ENCODE measurements at places on chromosomes 3 and 15.

DNA sequence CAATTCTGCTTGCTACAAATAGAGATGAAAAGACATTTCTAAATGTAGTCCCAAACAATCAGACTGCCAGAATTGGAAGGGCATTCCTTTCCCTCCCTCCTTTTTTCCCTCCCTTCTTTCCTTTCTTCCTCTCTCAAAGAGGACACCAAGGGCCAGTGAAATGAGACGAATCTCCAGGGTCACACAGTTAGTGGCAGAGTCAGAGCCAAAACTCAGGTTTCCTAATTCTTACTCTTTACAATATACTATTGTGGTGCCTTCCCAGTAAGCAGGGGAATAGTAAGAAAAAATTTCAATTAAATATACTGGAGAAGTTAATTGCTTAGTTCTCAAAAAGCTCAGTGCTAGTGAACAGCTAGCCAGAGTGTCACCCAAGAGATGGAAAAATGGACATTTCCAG, 33.0 kb upstream of the DCP1A start:
- DNase-seq: no peak

- no peak for DNase-seq
Measured at GRCh38 chr15:68344600-68344999, 67.1 kb downstream of the FEM1B start.

DNA sequence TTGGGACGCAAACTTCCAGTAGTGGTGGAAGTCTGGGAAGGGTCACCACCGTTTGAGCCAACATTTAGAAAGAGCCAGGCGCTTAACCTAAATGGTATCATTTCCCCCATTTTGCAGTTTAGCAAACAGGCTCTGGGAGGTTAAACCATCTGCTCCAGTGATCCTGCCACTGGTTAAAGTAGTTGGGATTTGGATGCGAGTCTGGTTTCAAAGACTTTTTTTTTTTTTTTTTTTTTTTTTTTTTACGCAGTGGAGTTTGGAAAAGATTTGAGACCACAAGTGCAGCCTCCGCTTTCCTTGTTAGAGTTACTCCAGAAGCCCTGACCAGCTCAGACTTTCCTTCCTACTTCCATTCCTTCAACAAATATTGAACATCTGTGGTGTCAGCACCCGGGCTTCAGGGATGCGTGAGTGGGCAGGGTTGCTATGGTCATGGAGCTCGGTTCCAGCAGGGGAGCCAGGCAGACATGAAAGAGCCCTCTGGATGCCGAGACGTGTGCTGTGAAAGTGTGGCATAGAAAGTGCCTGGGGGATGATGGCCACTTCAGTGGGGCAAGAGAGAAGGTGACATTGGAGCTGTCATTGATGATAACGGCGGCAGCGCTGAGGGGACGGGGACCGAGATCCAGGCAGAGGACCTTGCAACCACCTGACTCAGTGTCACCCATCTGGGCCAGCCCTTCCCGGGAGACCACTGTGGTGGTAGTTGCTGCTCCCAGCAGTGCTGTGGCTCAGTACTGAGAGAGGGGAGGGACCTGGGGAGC, 1.1 kb upstream of the RNU6-1 start:
- DNase-seq: no peak

DNA sequence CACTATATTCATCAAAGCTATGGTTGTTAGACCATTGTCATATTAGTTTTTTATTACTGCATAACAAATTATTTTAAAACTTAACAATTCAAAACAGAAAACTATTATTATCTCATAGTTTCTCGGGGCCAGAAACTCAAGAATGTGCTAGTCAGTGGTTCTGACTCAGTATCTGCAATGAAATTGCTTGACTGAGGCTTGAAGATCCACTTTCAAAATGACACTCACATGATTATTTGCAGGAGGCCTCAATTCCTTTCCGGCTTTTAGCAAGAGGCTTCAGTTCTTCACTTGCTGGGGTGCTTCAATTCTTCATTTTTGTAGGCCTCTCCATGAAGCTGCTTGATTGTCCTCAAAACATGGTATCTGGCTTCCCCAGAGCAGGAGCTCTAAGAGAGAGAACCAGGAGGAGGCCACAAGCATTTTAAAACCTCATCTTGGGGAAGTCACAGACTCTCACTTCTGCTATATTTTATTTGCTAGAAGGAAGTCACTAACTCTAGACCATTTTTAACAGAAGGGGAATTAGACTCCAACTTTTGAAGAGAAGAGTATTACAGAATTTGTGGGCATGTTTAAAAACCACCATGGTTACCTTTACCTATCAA, 383.7 kb downstream of the MFSD1 start:
- no peak for DNase-seq

DNA sequence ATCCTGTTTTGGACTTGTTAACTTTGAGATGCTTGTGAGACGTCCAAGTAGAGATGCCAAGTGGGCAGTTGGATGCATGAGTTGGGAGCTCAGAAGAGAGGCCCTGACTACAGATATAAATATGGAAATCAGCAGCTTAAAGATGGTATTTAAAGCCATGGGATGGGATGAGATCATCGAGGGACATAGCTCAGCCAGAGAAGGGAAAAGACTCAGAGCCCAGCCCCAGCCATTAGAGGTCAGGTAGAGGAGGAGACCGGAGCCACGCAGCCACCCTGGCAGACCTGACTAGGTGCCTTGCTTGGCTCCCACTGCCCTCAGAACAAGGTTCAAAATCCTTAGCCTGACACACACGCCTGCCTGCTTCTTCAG, 31.1 kb downstream of the ATP2B2 start:
- DNase-seq: no peak

DNA sequence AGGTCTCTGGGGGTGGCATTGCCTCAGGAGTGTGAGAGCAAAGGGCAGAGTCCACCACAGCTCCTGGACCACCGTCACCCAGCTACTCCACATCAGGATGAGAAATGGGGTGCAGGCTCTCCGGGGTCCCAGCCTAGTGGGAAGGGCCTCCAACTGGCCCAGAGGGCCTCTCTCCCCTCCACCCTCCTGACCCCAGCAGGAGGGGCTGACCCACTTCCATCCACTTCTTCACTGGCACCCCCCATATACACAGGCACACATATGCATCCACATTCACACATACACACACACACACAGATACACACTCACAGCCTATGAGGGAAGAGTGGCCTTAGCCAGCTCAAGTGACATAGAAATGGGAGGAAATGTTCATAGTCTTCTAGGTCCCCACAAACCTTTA, 286.0 kb downstream of the OCA2 start:
- no peak for DNase-seq

DNA sequence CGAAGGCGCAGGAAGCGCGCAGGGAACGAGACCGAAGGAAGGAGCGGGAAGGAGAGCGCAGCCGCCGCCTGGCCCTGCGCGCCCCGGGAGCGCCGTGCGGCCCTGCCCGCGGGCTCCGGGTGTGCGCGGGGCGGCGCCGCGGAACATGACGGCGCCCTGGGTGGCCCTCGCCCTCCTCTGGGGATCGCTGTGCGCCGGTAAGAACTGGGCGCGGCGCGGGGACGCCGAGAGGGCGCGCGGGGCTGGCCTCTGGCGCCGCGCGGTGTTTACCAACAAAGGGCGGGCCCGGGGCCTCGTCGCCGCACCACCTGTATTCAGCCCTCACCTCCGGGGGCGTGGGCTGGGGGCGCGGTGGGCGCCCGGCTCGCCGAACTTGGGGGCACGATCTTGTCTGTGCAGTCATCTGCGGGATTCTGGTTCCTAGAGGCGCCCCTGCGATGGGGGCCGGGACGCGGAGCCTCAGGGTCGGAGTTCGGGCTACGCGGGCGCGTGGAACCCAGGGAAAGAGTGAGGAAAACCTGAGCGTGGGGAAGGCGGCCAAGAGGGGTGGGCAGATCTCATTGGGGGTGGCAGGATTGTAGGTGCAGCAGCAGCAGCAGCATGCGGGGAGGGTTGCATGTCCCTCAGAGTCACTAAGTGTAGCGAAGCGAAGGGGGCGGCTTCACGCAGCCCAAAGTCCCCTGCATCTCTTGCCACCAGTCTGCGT, 641 bp downstream of the ACVR2B start:
- DNase-seq: peak; percentile 15

- no peak for DNase-seq
Measured at GRCh38 chr3:130895690-130896488, 2.0 kb downstream of the ATP2C1 start.

GRCh38 chr15:85578941-85579701, 198.7 kb downstream of the AKAP13 start:
- no peak for DNase-seq

DNA sequence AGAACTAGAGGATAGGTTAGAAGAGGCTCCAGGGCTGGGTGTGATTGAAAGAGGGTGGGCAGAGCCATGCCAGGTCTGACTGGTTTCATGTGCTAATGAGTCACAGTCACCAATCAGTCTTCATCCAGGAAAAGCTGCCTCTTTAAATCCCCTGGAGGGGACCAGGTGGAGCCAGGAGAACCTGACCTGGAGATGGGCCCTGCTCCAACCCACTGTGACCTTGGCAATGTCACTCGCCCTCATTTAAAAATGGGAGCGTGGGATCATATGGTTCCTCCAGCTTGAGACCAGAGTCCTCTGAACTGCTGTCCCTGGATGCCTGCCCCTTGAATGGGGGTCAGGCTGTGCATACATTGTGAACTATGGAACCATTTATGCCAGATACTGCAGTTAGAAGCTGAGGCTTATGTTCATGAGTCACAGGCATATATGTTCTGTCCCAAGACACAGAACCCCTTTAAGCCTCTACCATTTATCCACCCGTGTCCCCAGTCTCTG, 23.0 kb downstream of the HES1 start:
- peak; percentile 95 for DNase-seq

- no peak for DNase-seq
Measured at GRCh38 chr3:17075907-17076306, 191.2 kb downstream of the PLCL2 start.

DNA sequence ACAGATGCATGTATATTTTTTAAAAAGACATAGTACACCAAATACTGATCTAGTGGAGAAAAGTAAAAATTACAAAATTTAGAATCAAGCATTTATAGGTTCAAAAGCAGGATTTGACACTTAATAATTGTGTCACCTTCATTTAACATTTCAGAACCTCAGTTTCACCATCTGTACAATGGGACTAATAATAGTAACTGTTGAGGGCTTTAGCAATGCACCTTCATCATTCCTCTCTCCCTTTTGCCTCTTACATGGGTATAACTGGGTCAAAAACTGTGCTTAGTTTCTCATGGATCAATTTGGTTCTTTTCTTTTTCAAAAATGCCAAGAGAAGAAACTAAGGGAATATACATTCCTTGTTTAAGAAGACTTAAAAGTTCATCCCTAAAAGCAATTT, 5.5 kb upstream of the TMEM212 start:
- DNase-seq: no peak

GRCh38 chr3:24339266-24339825, 155.3 kb downstream of the THRB start:
- no peak for DNase-seq

GRCh38 chr15:74768771-74769342, 13.0 kb upstream of the CSK start:
- no peak for DNase-seq

DNA sequence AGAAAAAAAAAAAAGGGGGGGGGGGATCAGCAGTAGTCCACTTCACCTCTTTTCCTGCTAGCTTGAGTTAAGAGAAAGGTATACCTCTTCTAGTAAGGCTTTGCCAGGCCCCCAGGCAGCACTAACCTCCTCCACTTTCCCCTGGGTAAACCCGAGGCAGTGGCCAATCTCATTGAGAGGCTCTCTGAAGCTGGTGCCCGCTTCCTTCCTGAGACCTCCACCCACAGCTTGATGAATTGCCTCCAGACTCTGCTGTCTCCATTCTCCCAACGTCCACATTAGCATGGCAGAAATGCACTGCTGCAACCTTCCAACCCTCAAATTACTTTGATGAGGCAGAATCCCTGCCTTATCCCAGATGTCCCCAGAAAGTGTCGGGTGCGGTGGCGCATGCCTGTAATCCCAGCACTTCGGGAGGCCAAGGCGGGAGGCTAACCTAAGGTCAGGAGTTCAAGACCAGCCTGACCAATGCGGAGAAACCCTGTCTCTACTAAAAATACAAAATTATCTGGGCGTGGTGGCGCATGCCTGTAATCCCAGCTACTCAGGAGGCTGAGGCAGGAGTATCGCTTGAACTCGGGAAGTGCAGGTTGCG, 15.3 kb downstream of the RLBP1 start:
- no peak for DNase-seq

DNA sequence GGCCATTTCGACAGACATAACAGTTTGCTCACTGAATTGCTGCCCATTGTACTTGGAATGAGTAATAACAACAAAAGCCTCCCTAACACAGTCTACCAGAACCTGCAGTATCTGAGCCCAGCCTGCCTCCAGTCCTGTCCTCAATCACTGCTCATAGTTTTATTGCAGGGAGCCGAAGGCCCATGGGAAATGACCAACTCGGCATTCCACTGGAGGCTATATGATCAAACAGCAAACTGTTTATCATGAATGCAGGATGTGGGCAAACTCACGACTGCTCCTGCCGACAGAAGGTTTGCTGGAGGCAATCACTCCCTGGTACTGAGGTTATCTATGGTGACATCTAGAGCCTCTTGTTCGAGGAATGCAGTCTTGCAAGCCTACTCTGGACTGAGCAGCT, 46.3 kb downstream of the LSM3 start:
- DNase-seq: no peak

DNA sequence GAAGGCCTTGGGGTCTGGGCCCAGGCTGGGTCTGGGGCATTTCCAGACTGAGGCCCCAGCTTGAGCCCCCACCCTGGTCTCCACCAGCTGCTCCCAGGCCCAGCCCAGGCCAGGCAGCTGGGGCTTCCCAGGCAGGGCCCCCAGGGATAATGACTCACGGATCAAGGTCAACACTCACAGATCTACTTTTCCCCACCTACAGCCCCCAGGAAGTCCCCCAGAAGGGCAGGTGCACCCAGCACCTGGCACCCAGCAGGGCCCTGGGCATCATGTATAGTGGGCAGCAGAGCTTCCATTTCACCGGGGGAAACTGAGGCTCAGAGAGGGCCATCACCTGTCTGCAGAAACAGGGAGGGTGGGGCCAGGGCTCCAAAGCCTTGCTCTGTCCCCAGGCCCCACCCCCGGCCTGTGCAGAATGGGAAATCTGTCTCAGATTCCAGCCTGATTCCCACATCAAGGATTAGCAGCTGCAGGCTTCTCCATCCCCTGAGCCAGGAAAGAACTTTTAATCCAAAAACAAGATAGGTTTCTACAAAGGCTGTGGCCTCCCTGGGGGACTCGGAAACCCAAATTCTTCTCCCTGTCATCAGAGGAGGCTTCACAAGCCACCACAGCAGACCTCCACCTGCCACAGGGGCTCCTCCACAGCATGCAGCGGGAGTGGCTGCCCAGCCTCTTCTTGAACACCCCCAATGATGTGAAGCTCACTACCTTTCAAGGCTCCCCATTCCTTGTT, 49.8 kb downstream of the IQSEC1 start:
- DNase-seq: no peak

All from NCI-H2029 treated with DMSO at 0.1 percent for 48 hours (cell line).